ENCODE measurements at places on chromosomes 2 and 18.

DNA sequence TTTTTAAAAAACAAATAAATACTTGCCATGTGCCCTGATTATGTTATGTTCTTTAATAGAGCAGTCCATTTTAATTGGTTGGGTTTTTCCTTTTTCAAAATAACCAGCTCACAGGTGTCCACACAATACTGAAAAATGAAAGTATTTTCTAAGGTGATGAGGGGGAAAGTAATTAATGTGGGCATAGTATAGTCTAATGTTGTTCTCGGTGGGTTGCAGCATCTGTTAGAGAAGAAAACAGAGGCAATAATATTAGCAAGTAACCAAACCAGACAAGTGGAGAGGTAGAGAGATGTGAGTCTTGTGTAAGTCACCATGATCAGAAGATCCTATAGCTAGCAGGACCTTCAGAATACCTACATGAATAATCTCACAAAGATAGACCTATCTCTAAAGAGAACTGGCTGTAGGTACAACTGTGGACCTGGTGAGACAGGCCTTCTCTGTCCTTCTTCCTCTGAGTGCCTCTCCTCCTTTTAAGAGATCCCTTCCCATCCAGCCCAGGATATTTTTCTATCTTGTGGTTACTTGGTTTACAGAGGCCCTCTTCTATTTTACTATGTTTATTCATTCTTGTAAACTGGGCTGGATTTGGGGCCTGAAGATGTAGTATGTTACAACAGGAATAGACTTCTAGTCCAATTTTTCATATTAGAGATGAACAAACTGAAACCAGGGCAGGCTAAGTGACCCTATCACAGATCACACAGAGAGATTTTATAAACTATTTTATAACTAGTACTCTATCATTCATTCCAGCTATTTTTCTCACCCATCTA, 67.1 kb upstream of the MSTN start:
- no peak for DNase-seq

DNA sequence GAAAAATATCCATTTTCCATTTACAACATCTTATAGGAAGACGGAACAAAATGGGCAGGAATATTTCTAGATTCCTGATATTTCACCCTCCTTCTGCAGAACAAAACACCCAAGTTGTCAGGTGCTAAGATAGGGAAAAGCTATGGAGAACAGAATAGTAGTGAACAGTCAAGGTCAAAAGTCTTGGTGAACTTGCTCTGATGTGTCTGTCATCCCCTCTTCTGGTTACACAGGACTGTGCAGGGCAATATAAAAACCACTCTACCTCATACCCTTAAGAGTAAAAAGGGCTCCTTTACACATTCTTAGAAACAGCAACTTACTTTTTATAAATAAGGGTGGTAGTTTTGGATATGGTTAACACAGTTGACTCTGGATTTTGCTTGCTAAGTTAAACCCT, 4.4 kb downstream of the MYL1 start:
- no peak for DNase-seq

DNA sequence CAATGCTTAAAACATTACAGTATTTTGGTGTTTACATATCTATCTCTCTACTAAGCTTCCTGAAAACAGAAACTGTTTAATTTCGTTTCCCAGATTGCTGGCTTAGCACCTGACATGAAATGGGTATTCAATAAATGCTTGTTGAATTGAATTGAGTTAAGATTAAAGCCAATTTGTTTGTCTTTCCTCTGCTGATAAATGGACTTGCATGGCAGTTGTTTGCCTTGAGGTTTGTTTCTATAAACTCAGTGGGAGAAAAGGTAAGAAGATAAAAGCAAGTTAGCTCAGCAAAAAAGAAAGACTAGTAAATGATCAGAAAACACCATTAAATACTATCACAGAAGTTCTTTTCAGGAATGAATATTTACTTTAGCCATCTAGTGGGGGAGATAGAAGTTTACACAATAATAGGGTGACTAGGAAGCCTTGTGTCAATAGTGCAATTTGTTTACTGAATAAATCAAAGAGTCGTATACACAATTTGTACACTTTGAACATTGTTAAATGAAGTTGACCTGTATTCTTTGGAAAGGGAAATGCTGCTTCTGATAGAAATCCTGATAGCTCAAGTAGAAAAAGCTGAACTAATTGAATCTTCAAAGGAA, 754.5 kb upstream of the FAM98A start:
- no peak for DNase-seq

GRCh38 chr2:725468-725867, 48.3 kb upstream of the TMEM18 start:
- DNase-seq, result no peak

DNA sequence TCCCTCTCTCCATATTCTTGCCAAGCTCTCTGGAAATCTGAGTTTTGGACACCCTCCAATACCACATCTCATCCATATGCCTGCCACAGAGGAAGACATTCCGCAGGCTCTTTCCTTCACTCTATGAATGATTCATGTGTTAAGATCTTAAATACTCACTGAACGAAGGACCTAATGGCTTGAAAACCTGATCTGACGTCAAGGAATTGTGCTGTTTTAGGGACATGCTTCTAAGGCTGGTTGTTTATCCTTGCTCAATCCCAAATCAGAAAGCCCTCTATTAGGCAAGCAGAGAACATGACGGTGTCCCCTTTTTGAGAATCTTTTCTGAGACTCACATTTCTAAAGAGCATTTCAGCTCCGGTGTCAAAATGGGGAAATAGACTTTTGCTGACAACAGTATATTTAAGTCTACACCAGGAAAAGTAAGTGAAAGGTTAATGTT, 83.7 kb upstream of the GALNT5 start:
- DNase-seq, result peak; percentile 98

- no peak for DNase-seq
These were observed 75.4 kb downstream of the ANKRD12 start for GRCh38 chr18:9211955-9212354.

GRCh38 chr2:113263546-113263945, 15.2 kb downstream of the PAX8 start:
- DNase-seq, result no peak

- DNase-seq, result no peak
These were observed 114.8 kb upstream of the ALKAL2 start for GRCh38 chr2:402721-403120.

DNA sequence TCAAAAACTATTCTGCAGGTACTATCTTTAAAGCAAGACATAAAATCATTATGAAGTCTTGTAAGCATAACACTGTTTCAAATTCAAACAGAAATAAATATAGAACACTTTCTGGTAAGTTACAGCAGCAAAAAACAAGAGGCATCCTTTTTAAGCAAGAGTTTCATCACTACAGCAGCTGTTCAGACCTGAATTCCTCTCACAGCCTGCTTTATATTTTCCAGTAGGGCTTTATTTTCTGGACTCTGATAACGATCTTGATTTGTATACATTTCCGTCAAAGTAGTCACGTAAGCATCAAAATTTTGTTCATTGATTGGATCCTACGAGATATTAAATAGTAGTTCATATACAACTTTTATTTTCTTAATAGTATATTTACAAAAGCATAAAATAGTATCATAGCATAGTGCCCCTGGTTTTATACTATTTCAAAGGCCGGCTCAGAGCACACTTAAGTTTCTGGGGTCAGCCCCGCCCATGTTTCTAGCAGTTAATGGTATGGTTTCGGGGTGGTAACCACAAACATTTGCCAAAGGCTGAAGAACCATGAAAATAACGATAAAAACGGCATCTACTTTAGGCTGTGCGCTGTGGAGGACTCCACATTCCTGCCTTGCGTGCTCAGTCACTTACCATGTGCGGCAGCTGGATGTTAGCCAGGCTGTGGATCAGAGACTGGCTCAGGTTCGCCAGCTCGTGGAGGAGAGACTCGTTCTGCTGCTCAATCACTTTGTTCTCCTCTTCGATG, 47.5 kb upstream of the PXDN start:
- DNase-seq, result peak; percentile 79

DNA sequence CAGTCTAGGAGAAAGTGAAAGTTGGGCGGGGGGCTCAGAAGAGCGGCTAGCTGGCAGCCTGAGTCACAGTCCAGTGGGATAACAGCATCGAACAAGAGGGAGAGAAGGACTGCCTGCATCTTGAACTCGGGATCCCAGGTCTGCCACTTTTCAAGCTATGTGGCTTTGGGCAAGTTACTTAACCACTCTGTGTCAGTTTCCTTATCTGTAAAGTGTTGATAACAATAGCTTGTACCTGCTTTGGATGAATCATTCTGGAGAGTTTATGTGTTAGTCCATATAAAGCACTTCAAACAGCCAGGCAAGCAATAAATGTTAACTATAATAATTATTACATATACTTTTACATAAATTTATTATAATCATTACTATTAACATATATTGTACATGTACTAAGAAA, 4.6 kb downstream of the DYSF start:
- DNase-seq, result no peak

GRCh38 chr2:180360283-180360618, 353.2 kb upstream of the CWC22 start:
- DNase-seq, result no peak

- DNase-seq, result no peak
These were observed 325.4 kb upstream of the FIGN start for GRCh38 chr2:164061129-164061746.

Measured in foreskin fibroblast (primary cell).